Sciatic nerve (tissue), 2 donors: ENCODE measurements at places on chromosomes 12 and 14. TPM values are rescaled to one million over a fixed set of nuclear protein-coding genes. Genes with fewer than 3 reads are reported as not detected.

The CLEC4C gene
- total RNA-seq: not detected

The ZC3H10 gene
- 9.0 TPM for total RNA-seq

The MAP3K9 gene
- 0.36 TPM for total RNA-seq

The ASPG gene
- total RNA-seq: 4.6 TPM

The NDUFB1 gene
- total RNA-seq: 84.9 TPM

DNA sequence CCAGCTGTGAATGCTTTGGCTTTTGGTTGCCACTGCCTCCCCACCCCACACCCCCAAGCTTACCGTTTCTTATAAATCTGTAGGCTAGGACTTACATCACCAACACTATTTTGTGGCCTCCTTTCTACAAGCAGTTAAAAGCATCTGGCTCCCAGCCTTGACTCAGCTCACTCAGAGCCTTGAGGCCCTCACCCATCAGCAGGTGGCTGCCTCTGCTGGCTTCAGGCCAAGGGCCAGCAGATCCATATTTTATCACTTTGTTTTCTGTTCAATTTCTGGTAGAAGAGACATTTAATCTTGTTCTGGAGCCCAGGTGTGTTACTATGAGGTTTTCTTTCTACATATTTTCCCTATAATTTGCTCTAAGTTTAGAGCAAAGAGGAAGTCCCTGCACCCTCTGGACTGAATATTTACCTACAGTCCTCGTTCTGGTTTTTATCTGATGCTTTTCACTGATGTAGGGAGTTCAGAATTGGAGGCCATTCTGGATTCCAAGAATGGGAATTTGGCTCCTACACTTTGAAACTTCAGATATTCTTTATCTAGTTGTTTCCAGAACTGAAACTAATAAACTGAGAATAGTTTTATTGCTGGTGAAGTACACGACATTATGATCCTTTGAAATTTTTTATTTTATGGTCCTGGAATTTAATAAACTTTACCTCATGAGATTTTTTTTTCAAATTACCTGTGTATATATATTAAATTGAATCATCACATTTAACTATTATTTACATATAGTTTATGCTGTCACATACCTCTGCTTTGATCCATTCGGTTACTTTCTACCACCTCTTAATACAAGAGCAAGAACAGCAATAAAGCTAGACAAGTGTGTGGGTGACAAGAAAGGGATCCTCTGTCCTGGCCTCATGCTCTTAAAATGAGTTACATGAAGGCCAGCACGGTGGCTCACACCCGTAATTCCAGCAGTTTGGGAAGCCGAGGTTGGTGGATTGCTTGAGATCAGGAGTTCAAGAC lies 22.2 kb downstream of the PLBD1 start:
- no peak for DNase-seq

- DNase-seq: no peak
Observed at GRCh38 chr14:100065111-100065871, at the start of gene EVL. Gene EVL, plus strand, starts transcription at chr14:100065422. Its CDS starts 79 bp downstream, at chr14:100065501.

- DNase-seq: no peak
Observed at GRCh38 chr12:108053512-108053911, 75.6 kb upstream of the WSCD2 start.

GRCh38 chr12:82904219-82904790 lies 217.6 kb downstream of the TMTC2 start:
- no peak for DNase-seq

GRCh38 chr14:97976861-97977260 lies 1179.7 kb downstream of the VRK1 start:
- no peak for DNase-seq

DNA sequence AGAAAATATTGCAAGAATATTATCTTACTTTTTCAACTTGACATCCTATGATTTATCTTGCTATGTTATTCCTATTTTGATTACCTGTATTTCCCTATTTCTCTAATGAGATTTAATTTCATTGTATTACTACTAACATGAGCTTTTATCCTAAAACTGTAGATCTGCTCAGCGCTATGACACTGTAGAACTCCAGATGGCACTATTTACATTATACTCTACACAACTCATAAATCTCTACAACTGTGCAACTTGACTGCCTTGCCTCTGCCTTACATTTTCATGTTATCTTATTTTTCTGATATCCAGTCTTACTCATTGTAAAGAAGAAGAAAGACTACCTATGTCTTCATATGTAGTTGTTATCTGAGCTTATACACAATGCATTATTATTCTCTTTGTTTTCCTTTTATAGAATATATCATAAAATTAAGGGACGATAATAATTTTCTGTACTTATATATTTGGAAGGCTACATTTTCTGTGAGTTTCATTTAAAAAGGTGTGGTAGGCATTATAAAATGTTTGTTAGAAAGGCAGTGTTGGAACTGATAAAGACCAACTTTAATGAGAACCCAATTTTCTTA lies 24.1 kb downstream of the NUP37 start:
- DNase-seq: no peak

DNA sequence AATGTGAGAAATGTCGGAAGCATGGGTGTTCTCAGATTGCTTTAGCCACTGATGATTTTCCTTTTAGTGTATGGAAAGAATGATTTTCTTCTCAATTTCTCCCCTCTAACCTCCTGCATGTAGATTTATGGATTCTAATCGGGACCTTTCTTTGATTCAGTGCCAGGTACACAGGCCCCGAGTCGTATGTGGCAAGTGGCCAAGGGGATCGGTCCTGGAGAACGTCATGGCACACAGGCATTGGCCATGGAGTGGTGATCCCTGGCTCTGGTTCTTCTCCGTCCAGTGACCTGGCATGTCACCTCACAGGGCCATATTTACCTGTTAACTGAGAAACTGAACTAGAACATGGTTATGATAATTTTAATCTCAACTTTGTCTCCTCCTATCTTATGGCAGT lies 58.1 kb downstream of the ETV6 start:
- no peak for DNase-seq

DNA sequence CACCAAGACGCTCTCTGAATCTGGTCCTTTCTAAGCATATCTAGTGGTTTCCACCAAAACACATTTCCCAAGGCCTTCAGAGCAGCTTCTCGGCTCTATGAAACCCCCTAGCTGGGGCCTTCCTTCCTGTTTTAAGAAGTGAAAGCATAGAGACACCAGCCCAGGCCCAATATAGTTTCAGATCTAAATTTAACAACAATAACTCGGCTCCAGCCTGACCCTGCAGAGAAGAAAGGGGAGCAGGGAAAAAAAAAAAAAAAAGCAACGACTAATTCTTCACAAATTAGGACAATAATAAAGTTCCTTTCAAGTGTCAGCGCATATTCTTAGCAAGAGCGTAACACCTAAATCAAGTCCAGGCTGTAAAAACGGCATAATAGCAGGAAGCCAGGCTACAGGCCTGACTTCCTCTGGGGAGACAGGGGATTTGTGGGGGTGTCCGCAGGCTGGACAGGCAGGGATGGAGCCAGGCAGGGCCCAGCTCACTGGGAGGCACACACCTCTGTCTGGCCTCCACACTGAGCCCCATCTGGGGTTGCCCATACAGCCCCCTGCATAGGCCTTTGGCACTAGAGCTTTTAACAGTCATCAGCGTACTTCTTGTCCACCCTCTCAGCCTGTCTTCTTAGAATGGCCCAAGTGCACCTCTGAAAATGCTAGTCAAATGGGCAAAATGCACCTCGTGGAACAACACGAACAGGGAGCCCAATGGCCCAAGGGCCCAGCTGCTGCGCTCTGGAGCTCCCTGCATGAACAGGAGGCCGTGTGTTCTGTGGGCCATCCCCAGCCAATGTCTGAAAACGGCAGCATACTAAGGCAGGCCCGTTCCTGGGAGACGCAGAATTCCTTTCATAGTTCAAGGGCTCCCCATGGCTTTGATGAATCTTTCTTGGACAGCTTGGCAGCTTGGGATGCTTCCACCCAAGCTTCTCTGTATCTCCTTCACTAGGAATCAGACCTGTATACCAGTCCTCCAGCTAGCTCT lies 772.9 kb downstream of the MED13L start:
- DNase-seq: no peak

GRCh38 chr12:116069943-116070342 lies 207.6 kb downstream of the MED13L start:
- no peak for DNase-seq

- no peak for DNase-seq
Observed at GRCh38 chr14:92316176-92316575, 6.8 kb upstream of the SLC24A4 start.

GRCh38 chr12:91857813-91858542 lies 287.7 kb downstream of the BTG1 start:
- no peak for DNase-seq
